ENCODE measurements at places on chromosomes 13 and 19. TPM values are rescaled to one million over a fixed set of nuclear protein-coding genes. Genes with fewer than 3 reads are reported as not detected.

Gene ZNF536
- total RNA-seq = 7.3 TPM

DNA sequence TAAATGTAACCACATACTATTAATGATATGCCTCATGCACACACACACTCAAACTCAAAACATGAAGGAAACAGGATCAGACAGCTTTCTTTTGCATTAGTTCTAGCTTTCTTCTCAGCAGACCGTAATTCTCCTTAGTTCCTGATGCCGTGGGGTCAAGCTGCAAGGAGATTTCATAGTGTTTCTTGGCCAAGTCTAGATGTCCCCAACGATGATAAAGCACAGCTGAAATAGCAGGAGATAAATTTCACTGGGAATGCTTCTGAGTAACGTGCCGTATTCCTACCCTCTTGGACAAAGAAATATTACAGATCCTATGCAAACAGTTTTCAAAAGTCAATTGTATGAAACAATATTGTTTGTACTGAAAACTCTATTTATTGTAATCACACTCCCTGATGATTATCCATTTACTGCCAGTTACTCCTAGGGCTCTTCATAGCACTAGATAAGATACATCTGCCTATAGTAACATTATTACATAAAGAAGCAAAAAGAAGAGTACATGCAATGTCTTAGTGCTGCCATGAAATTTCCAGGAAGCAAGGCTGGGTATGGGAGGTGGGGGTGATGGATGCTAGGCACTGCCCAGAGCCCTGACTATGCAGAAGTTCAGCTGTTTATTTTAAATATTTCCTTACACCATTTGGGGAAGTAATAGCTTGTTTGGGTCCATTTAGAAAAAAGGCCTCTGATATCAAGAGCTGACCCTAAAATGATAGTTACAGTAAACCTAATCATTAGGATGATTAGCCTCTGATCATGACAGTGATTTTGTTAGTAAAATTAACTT lies 16.5 kb upstream of the GGACT start:
- no peak for DNase-seq

DNA sequence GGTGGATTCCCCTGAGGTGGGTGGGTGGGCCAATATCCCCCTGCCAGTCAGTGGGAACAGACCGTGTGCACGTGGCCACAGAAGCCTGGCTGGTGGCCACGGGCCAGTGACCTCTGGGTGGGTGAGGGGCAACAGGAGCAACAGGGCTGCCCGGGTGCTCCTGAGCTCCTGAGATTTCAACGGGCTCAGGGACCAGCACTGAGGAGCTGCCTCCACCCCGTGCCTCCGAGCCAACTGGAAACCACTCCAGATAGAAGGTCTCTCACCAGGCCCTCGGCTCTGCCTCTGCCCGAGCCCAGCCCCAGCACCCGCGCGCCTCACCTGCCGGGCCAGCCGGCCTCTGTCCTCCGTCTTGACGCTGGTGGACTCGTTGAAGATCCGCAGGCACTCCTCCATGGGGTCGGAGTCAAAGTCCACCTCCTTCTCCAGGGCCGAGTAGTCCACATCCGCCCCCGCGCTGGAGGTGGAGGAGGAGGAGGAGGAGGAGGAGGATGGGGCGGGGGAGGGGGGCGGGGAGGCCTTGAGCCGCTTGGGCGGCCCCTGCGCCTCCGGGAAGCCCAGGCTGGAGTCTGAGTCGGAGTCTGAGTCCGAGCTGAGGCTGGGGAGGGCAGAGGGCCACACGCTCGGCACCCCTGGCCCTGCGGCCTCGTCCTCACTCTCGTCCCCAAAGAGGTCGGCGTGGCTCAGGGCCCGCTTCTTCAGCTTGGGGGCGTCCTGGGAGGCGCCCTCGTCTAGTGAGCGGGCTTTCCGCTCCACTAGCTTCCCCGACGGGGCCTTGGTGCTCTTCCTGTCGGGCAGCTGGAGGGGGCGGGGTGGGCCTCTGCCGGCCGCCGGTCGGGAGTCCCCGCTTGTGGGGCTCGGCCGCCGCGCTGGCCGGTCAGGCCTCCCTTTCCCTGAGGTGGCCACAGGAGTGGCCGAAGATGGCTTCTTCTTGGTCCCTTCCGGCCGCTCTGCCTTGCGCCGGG lies 14.8 kb upstream of the ATP8B3 start:
- no peak for DNase-seq

DNA sequence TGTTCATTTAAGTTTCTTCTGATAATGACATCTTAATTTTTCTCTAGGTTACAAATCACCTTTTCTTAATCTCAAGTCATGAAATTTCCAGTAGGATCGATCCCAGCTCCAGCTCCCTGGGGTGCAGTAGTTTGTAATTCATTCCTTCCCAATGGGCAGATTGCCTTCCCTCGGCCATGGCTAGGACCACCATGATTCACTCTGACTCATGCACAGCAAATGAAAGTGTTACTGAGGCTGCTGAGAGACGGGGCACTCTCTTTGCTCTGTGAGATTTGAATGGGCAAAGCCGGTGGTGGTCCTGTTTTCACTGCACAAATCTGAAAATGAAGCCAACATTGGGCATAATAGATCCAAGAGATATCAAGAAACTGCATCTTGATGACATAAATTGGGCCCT lies 202.8 kb upstream of the IRS2 start:
- no peak for DNase-seq

- no peak for DNase-seq
Measured at GRCh38 chr13:25783076-25783475, 268.7 kb downstream of the SHISA2 start.
